ENCODE measurements at places on chromosomes 7 and 10.
A peak's percentile ranks its signal among the peaks of the same experiment; 100 is the strongest.

DNA sequence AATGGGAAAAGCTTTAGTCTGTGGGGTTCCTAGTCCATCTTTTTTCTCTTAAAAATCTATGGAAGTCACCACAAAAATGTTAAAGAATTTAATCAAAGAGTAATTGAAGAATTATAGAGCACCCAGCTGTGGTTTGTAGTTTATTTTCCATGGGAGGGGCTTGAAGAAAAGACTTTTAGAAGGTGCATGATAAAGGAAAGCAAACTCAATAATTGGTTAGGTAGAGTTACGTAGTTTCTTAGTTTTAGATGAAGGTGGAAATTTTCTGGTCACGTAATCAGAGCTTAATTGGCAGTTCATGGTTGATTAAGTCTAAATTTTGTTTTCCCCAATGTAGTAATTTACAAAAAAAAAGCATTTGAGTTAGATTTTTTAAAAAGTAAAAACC lies 724 bp downstream of the ZNF107 start:
- no peak for DNase-seq

GRCh38 chr7:69781412-69781846 lies 183.2 kb downstream of the AUTS2 start:
- DNase-seq, result no peak

DNA sequence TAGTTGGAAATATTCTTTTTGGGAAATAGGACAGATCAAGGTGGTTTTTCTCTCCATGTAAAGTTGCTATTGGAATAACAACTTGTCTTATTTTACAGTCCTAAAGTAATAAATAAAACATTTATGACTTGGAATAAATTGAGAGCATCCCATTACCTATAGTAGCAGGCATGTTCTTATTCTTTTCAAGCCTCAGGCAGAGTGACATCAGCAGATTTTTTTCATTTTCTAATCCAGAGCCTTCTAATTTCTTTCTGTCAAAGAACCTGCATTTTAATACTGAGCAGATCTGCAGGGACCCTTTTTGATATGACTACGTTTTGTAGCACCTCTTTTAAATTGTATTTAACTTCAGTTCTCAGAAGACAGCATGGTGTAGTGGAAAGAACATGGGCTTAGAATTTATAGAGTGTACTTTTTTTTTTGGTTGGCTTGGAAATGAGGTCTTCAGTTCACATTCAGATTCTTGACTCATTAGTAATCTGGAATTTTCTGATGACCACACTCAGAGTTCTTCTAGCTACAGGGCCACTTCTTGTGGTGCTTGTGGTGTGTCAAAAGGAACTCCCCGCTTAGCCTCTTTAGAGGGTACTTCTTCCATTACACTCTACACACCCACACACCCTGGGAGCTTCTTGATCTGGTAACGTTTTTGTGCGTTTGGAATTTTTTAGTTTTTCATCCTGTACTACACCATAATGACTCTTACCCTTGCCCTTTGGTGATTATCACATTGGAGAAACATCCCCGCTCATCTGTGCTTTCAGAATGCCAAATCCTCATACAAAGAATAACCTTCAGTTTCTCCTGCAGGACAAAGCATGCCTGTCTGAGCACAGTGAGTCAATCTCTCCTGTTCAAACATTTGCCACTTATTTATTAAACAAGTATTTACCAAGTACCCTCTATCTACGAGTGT lies 34.6 kb downstream of the AGK start:
- DNase-seq, result peak; percentile 37

GRCh38 chr10:86657011-86657395 lies 2.7 kb downstream of the OPN4 start:
- no peak for DNase-seq

- no peak for DNase-seq
These were observed 55.4 kb downstream of the SLC37A3 start for GRCh38 chr7:140342727-140343514.

DNA sequence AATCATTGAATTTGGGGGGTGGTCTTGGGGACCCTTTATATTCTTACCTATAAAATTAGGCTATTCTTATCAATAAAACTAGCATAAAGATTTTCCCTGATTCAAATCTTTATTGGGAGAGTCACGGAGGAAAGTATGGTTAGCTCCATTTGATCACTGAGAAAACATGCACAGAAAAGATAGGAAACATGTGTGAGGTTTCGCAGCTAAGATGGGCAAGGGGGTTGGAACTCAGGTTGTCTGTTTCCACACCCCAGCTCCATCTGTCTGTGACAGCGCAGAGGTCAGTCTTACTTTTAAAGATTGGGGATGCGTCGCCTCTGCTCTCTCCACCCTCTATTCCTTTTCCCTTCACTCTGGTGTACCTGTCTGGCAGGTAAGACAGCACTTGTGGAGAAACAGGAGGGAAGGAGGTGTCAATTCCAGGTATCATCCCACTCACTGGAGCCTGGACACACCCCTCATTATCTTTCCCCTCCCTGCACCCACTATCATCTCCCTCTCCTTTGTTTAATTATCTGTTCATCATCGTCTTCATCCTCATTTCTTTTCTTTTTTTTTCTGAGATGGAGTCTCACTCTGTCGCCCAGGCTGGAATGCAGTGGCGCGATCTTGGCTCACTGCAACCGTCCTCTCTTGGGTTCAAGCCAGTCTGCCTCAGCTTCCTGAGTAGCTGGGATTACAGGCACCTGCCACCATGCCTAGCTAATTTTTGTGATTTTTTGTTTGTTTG lies 2.4 kb upstream of the DENND10 start:
- DNase-seq, result no peak

DNA sequence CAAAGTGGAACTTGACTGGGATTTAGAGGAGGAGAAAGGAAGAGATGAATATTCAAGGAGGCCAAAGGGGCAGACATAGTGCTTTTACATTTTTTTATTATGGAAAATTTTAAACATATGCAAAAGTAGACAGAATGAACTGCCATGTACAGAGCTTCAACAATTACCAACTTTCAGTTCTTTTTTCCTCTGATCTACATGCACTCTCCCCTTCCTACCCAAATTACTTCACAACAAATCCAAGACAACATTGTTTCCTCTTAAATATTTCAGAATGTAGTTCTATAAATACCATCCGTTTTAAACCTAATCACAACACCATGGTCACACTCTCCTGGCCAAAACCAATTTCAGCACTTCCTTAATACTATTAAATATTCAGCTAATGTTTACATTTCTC lies 83.5 kb upstream of the FZD1 start:
- DNase-seq, result no peak

GRCh38 chr7:6246251-6246917 lies 26.0 kb downstream of the CYTH3 start:
- no peak for DNase-seq

DNA sequence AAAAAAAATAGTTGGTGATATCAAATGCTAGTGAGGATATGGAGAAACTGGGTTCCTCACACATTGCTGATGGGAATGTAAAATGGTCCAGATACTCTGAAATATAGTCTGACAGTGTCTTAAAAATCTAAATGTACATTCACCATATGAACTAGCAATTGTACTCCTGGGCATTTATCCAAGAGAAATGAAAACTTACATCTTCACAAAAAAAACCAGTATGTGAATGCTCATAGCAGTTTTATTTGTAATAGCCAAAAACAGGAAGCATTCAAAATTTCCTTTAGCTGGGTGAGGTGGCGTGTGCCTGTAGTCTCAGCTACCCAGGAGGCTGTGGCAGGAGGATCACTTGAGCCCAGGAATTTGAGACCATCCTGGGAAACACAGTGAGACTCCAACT lies 2.1 kb upstream of the SSC4D start:
- DNase-seq, result no peak

DNA sequence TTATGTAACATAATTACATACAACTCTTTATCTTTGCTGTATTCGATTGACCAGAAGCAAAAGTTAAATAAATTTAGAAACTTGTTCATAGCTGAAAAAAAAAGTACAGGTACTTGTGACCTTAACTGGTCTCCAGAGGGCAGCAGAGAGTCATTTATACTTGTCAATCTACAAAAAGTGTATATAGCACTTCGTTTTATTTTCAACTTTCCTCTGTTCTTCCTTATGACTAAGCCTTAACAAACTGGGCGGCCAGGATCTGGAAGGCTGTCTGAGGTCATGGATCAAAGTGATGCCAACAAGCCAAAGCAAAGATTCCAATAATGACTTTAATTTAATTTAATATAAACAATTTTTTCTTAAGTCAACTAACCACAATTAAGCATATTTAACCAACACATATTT lies 29.8 kb downstream of the C10orf67 start:
- DNase-seq, result no peak

DNA sequence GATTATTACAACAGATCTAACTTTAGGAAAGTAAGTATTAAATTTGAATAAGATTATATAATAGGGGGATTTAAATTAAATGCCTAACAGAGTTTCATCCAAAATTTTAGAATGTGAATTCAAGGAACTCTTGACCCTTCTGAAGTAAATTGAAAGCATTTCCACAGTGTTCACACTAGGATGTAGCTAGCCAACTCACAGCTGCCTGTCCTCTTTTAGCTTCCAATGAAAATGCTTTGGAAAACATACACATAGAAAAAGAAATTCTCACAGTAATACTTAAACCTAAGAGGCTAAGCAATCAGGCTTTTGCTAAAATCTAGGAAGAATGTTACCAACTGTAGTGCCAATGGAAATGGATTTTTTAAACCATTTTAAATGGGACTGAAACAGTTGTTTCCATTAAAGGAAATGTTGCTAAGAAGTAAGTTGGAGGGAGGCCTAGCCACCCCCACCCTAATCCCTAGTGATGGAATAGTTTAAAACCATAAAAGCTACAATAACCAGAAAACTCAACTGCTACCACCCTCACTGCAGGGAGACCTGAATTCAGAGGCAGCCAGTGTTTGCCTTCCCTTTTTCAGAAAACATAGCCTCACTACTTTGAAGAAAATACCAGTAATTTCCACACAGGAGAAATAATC lies 58.3 kb downstream of the REEP3 start:
- no peak for DNase-seq

GRCh38 chr7:21106296-21106732 lies 319.6 kb upstream of the SP8 start:
- no peak for DNase-seq

DNA sequence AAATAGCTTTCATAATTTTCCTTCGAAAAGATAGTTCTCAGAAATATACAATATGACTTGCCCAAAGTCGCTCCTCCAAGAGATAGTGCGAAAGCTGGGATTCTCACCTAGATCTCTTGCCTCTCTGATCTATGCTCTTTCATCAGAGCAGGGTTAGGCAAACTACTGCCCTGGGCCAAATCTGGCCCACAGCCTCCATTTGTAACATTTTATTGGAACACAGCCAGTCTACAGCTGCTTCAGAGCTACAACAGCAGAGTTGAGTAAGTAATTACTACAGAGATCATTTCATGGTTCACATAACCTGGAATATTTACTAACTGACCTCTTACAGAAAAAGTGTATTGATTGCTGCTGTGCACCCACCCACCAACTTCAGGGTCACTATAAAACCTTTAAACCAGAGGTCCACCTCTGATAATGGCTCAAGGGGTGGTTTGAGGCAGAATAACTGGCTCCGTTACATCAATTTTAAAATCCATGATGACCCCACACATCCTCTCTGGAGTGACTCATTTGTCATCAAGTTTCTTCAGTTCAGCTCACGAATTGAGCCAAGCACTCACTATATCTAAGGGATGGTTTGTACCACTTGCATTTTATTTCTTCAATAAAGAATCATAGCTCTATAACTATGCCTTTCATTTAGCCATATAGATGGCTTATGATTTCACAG lies 1019.0 kb downstream of the XPNPEP1 start:
- no peak for DNase-seq

DNA sequence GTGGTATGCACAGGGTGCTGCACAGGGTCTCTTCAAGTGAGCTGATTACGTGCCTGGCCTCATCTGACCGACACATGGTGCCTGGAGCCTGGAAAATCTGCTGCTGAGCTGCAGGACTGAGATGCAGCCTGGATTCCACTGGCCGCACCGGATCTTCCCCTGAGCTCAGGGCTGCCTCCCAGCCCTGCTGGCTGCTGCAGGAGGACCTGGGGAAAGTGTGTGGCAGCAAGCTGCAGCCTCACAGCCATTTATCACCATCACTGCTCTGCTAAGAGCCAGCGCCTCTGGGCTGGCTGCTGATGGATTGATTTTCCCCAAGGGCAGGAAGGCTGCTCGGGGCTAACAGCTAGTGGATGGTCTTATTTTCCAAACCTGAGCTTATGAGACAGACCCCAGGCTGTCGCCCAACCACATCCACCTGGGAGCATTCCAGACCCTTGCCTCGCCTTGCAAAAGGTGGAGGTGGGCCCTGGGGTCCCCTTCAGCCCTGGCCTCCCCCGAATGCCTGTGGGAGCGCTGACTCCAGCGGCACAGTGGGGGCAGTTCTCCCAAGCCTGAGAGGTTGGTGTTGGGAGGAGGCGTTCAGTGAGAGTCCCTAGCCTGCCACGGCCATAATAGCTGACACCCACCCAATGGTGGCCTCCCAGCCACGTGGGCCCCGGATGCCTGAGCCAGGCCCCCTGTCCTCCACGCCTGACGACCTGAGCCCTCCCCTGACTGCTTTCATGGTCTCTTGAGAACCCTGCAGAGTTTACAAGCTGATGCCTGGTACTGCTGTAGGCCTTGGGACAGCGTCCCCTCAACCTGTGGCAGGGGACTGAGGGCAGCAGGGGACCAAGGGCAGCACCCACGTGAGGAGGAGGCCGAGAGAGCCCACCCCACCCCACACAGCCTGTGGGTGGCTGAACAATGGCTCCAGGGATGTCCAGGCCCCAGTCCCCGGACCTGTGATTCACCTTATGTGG lies 38.2 kb downstream of the STK32C start:
- no peak for DNase-seq

- DNase-seq, result no peak
These were observed 43.8 kb upstream of the RPA3 start for GRCh38 chr7:7761974-7762779.

DNA sequence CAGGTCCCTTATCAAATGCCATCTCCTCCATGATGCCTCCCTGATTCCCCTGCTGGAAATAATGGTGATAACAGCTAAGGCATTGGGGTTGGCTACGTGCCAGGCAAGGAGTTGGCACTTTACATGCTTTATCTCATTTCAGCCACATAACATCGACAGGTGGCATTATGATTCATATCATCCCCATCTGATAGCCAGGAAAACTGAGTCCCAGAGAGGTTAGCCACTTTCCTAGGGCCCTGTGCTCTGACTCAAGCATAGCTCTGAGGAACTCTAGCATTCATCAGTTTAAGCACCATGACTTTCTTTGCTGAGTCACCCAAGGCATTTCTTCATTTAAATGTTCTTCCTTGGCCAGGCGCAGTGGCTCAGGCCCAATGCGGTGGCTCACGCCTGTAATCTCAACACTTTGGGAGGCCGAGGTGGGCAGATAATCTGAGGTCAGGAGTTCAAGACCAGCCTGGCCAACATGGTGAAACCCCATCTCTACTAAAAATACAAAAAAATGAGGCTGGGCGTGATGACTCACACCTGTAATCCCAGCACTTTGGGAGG lies 6.6 kb downstream of the LEP start:
- no peak for DNase-seq

- no peak for DNase-seq
These were observed 69.0 kb downstream of the ZNF783 start for GRCh38 chr7:149330914-149331567.

GRCh38 chr7:115216652-115217051 lies 294.8 kb downstream of the MDFIC start:
- DNase-seq, result no peak

Measured in stimulated activated CD4-positive, alpha-beta T cell treated with anti-CD3 and anti-CD28 coated beads, TNF-alpha, amount 100 ng/mL, for 48 hours (primary cell).